Sigmoid colon (tissue), 7 donors: ENCODE measurements at places on chromosomes 2 and 18. TPM values are rescaled to one million over a fixed set of nuclear protein-coding genes. Genes with fewer than 3 reads are reported as not detected.
A peak's percentile ranks its signal among the peaks of the same experiment; 100 is the strongest.

MREG gene
- total RNA-seq: 0.99 TPM

SNED1 gene
- total RNA-seq: 8.3 TPM

STON1 gene
- 121 TPM for total RNA-seq

COLEC11 gene
- total RNA-seq: 2.3 TPM

EVX2 gene
- 1.9 TPM for total RNA-seq

DNA sequence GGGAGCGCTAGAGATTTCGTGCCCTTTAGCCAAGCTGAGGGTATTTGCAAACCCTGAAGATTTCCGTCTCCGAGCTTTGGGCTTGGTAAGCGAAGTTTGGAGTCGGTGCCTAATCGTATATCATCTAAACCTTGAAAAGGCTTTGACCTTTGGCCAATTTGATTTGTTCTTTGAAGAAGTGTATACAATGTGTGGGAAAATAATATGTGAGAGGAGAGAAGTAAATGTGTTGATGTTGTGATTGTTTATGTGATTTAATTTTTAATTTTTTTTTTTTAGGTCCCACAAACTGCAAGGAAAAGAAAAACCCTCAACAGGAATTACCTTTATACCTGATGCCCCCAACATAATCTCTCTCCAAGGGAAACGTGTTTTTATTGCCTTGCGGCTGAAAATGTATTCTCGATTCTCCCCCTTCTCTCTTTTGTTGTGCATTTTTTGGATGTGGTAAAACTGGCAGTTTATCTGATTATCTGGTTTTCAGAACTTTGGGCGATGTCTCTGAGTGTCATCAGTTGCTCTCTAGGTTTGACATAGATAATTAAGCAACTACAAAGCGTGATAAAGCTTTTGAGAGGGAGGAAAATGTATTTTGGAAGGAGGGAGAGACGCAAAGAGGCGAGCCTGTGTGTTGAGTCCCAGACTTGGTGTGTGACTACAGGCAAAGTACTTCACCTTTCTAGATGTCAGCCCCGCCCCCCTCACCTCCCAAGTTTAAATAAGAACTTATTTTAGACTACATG is 912 bp upstream of the FBXO11 start:
- peak overlapping the region; percentile 77 for H3K4me3 ChIP-seq
- H3K4me1 ChIP-seq: peaks cover 20% of the 10 kb centered on the region
- DNase-seq: no peak
- H3K36me3 ChIP-seq: no peaks in the 10 kb centered on the region

GRCh38 chr2:181632733-181633401 is 24.0 kb downstream of the CERKL start:
- no peak overlapping the region for H3K27ac ChIP-seq
- H3K4me3 ChIP-seq: no peak overlapping the region
- H3K27me3 ChIP-seq: no peaks in the 10 kb centered on the region
- H3K4me1 ChIP-seq: no peaks in the 10 kb centered on the region

- no peak for DNase-seq
- H3K27me3 ChIP-seq: no peaks in the 10 kb centered on the region
Measured at GRCh38 chr18:60248336-60249330, 123.9 kb downstream of the MC4R start.

DNA sequence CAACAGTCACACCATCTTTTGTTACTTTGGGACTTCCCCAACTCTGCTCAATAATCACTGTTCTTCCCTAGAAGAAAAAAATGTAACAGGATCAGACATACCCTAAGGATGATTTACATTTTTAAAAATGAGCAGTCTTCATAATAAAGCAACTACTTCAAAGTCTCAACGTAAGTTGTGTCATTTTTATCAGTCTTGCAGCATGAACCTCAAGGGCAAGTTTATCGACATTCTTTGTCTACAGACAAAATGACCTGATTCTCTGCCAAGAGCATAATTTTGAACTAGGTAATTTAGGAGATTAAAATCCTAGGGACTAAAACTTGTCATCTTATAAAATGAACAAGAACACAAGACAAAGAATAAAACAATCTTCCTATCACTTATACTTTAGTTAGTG is 2.3 kb downstream of the HSPD1 start:
- H3K4me3 ChIP-seq: no peak overlapping the region
- no peak overlapping the region for H3K27ac ChIP-seq
- no peak for DNase-seq
- H3K4me1 ChIP-seq: no peaks in the 10 kb centered on the region
- no peaks in the 10 kb centered on the region for H3K27me3 ChIP-seq

DNA sequence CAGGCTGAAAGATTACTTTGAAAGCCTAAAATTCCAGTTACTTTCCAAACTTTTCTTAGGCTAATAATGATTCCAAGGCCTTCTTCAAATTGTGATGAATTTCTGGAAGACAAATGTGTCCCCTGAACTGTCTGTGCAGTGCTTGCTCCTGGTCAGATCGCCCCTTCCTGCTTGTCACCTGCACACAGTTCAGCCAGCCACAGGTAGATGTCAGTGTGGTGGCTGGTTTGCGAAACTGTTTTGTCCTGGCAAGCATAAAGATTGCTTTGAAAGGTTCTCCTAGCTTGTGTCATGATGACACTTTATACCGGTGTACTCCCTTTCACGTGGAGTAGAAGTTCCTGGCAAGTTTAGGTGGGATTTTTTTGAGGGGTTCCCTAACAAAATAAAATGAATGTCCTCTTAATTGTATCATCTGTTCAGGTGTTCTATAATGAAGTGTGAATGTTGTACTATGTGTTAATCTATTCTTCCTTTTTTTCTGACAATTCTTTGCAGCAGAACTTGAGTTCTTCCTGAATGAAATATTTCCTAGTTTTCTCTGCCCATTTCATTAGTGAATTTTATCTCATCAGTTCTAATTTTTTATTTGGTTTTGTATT is 298.8 kb downstream of the ZNF407 start:
- H3K4me1 ChIP-seq: no peaks in the 10 kb centered on the region
- DNase-seq: no peak
- no peak overlapping the region for H3K4me3 ChIP-seq
- no peaks in the 10 kb centered on the region for H3K27me3 ChIP-seq
- H3K27ac ChIP-seq: no peak overlapping the region
- no peaks in the 10 kb centered on the region for H3K36me3 ChIP-seq

GRCh38 chr18:67290421-67290820 is 226.1 kb downstream of the DSEL start:
- no peak for DNase-seq
- no peak overlapping the region for H3K27ac ChIP-seq
- H3K4me1 ChIP-seq: no peaks in the 10 kb centered on the region
- no peak overlapping the region for H3K4me3 ChIP-seq
- H3K27me3 ChIP-seq: no peaks in the 10 kb centered on the region
- H3K36me3 ChIP-seq: no peaks in the 10 kb centered on the region

- H3K36me3 ChIP-seq: no peaks in the 10 kb centered on the region
- no peak overlapping the region for H3K27ac ChIP-seq
- H3K27me3 ChIP-seq: no peaks in the 10 kb centered on the region
- H3K4me1 ChIP-seq: peaks cover 5% of the 10 kb centered on the region
- peak overlapping the region; percentile 37 for H3K4me3 ChIP-seq
- DNase-seq: no peak
Measured at GRCh38 chr2:182522972-182523473, 96.2 kb upstream of the PDE1A start.

DNA sequence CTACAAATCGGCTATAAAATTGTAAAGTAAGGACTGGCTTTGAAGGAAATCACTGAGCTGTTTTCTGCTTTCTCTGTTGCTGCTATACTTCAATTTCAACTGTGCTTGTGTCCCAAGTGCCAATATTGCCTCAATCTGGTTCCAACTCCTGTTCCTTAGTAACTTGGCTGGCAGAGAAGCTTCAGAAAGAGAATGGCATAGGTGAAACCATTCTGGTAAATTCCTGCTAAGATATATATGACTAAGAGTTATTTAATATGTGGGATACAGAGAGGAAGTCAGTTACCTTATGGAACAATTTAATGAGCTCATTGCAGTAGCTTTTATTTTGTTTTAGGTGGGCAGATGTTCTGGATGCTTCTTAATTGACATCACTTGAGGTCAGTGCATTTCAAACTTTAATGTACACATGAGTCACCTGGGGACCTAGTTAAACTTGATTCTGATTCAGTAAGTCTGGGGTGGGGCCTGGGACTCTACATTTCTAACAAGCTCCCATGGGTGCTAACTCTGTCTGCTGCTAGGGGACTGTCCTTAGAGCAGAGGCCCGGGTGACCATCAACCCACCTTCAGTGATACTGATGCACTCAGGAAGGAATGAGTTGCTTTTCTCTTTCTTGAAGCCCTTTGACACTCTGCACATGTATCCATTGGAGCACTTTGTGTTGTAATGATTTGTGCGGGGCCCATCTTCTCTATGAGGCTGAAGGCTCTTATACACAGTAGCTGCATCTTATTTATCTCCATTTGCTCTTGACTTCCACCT is 47.6 kb downstream of the LIPG start:
- no peak for DNase-seq
- no peaks in the 10 kb centered on the region for H3K4me1 ChIP-seq
- H3K27me3 ChIP-seq: no peaks in the 10 kb centered on the region
- no peak overlapping the region for H3K27ac ChIP-seq

DNA sequence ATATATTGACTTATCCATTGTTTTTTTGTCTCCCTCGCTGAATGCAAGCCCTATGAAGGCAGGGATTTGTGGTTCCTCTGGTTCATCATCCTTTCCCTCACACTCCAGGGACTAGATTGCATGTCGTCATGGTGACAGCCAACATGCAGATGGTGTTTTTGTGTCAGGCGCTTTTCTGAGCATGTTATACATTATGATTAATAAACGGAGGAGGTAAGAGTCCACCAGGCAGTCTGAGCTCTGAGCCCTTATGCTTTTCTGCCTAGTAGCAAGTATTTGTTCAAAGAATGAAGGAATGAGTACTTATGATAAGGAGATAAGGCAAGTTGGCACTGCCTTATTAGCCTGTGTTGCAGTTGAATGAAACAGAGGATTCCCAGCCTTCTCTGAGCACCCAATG is 181.6 kb downstream of the MGAT5 start:
- H3K27ac ChIP-seq: no peak overlapping the region
- DNase-seq: no peak
- no peak overlapping the region for H3K4me3 ChIP-seq
- H3K4me1 ChIP-seq: no peaks in the 10 kb centered on the region

DNA sequence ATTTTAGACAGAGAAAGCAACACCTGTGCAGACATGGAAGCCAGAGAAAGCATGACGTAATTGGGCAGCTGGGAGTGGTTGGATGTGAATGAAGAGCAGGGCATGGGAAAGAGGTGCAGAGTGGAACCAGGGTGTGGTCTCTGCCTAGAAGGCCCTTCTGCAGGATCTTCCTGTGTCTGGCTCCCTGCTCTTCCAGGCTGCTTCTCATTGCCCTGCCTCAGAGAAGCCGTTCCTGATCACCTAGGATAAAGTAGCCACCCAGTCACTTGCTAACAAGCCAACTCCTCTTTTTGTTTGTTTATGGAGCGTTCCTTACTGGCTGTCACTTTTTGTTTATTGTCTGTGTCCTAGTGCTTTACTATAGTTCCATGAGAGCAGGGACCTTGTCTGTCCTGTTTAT is 28.5 kb downstream of the GALNT1 start:
- H3K27me3 ChIP-seq: no peaks in the 10 kb centered on the region
- H3K4me3 ChIP-seq: no peak overlapping the region
- H3K27ac ChIP-seq: no peak overlapping the region
- no peaks in the 10 kb centered on the region for H3K36me3 ChIP-seq
- no peaks in the 10 kb centered on the region for H3K4me1 ChIP-seq

DNA sequence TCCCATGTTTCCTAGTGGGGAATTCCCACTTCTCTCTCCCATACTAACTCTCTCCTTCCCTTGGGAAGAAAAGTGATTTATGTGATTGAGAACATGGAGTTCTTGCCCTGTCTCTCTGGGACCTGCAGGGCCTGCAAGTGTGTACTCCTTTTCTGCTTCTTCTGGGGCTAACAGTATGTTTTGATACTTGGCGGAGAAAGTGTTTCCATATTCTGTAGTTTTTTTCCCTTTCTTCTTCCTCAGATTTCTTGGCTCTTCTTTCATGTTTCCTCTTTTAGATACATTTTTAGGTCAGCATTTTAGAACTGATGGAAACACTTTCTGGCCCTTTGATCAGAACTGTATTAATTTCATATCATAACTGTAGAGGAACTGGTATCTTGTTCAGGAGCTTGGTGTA is 352.2 kb downstream of the DLGAP1 start:
- no peak overlapping the region for H3K27ac ChIP-seq
- H3K4me3 ChIP-seq: no peak overlapping the region
- H3K36me3 ChIP-seq: no peaks in the 10 kb centered on the region
- no peaks in the 10 kb centered on the region for H3K4me1 ChIP-seq
- H3K27me3 ChIP-seq: no peaks in the 10 kb centered on the region
- DNase-seq: no peak

DNA sequence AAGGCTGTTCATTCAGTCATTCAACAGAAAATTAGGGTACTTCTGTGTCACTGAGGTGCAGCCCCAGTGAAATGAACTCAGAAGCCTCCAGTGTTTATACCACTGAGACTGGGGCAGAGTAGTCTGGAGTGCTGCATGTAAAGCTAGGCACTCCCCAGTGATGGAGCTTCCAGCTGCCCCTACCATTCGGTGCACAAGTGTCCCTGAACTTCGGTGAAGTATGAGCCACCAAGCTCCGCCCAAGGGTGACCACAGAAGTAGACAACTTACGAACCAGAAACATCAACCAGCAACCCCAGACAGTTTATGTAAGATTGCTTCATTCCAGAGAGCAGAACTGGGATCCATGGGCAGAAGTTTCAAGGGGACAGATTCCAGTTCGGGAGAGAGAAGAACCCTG is 70.6 kb upstream of the FOSL2 start:
- H3K4me3 ChIP-seq: no peak overlapping the region
- H3K36me3 ChIP-seq: no peaks in the 10 kb centered on the region
- no peak for DNase-seq
- peaks cover 28% of the 10 kb centered on the region for H3K4me1 ChIP-seq

DNA sequence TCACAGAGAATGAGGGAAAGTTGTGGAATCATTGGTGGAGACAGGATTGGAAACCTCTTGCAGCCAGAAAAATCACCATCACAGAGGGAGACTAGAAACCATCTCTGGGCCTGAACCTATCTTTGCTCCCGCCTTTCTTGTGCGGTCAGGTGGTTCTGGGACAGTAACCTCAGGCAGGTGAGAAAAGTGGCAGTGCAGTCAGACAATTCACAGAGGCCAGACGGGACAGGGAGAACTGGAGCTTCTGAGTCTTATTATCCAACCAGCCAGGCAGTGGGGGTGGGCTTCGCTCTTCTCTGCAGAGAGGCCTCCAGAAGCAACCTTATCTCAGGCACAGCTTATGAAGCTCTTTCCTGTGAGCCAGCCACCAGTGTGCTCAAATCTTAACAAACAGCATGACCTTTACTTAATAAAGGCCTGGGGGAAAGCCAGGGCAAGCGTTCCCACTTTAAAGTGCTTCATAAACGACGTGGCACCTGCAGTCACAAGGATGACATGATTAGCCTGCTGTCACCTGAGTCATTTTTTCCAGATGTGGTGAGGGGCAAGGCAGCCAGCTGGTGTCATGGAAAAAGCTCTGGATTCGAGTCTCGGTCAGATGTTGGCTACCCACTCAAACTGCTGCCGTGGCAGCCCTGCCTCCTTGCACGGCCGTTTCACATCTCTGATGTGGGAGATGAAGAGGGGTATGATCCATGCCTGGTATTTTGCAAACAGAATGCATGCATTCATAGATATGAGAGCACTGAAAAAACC is 109.7 kb downstream of the B3GNT2 start:
- no peaks in the 10 kb centered on the region for H3K4me1 ChIP-seq
- peak overlapping the region; percentile 8 for H3K27ac ChIP-seq
- no peak for DNase-seq
- no peaks in the 10 kb centered on the region for H3K27me3 ChIP-seq
- no peak overlapping the region for H3K4me3 ChIP-seq
- no peaks in the 10 kb centered on the region for H3K36me3 ChIP-seq
